ENCODE measurements at places on chromosomes 13 and 19. TPM values are rescaled to one million over a fixed set of nuclear protein-coding genes. Genes with fewer than 3 reads are reported as not detected.

Gene TSKS
- total RNA-seq = 2.4 TPM

Gene SF3A2
- total RNA-seq = 171 TPM

Gene CACNG7
- not detected for total RNA-seq

Gene HIPK4
- total RNA-seq = not detected

Gene ACP7
- total RNA-seq = not detected

Gene PGLYRP2
- 0.19 TPM for total RNA-seq

Gene COL4A2
- total RNA-seq = not detected

GRCh38 chr13:21246761-21247452 is 70.4 kb downstream of the MRPL57 start:
- no peak overlapping the region for H3K27ac ChIP-seq
- H3K36me3 ChIP-seq = no peaks in the 10 kb centered on the region

DNA sequence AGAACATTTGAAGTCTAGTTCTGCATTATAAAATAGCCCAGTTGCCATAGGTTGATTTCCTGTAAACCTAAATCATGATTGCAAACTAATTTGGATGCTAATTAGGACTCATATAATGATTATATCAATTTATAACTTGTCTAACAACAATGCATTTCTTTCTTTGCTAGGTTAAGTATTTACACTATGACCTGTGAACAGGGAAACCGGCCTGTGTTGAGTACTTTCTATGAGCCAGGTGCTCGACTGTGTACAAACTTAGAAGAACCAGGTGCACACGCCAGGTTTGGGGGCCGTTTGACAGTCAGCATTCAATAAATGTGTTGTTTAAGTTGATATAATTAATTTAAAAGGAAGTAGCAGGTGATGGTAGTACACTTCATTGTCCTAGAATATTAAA is 203.1 kb downstream of the TM9SF2 start:
- DNase-seq = no peak
- no peaks in the 10 kb centered on the region for H3K27me3 ChIP-seq
- H3K36me3 ChIP-seq = no peaks in the 10 kb centered on the region
- H3K4me1 ChIP-seq = peaks cover 1% of the 10 kb centered on the region
- no peak overlapping the region for H3K4me3 ChIP-seq

- H3K4me3 ChIP-seq = peak overlapping the region; percentile 96
- peaks cover 26% of the 10 kb centered on the region for H3K36me3 ChIP-seq
- H3K4me1 ChIP-seq = peaks cover 43% of the 10 kb centered on the region
- H3K27ac ChIP-seq = peak overlapping the region; percentile 98
- DNase-seq = no peak
These were observed 1.7 kb downstream of the UBE2M start for GRCh38 chr19:58556622-58557220.

DNA sequence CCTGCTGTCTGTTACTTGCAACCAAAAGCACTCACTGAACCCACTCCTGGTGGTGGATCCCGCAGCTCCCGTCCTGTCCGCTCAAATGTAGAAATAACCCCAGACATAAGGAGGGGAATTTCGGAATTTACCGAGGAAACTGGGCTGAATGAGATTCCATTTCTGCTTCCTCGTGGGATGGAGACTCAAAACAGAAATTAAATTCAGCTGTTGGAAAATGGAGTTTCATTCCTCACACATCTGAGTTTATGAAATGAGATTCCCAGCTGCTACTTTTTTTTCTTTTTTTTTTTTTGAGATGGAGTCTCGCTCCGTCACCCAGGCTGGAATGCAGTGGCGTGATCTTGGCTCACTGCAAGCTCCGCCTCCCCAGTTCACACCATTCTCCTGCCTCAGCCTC is 44.3 kb downstream of the COLGALT1 start:
- no peak overlapping the region for H3K27ac ChIP-seq
- DNase-seq = no peak
- no peaks in the 10 kb centered on the region for H3K36me3 ChIP-seq

DNA sequence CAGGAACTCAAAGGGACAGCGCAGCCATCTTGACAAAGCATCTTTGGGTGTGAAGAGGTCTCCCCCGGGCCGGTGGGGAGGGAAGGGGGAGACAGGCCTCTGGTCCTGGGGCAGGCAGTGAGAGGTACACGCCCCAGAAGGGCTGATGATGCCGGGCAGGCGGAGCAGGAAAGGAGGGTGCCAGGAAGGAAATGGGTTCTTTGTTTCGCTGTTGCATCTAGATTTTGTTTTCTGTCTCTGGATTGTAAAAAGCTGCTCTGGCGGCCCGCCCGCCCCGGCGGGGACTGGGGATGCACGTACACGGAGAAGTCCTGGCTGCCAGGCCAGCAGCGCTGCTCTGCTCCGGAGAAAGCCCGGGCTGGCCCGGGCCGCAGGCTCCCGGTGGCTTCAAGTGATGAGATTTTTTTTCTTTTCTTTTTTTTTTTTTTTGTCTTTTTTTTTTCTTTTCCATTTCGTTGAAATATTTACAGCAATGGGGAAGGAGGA is 13.2 kb upstream of the ASF1B start:
- peak overlapping the region; percentile 91 for H3K27ac ChIP-seq
- H3K27me3 ChIP-seq = no peaks in the 10 kb centered on the region
- DNase-seq = peak; percentile 69
- H3K4me1 ChIP-seq = peaks cover 25% of the 10 kb centered on the region

DNA sequence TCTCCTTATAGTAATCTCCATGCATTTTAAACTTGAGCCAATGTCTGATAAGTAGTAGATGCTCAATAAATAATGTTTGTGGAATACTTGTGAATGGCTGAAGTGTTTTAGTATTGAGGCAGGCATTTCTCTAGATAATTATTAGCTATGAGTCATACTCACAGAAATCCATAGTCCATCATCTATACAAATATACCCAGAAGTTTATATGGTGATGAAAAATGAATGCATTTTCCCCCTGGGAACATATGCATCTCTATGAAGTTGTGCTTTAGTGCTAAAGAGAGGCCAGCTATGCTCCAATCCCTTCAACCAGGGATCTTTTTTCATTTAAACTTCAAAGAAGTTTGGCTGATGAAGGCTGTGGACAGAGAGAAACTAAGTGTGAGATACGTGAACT is 17.2 kb downstream of the MBNL2 start:
- H3K36me3 ChIP-seq = peaks cover 5% of the 10 kb centered on the region
- no peaks in the 10 kb centered on the region for H3K27me3 ChIP-seq
- peaks cover 20% of the 10 kb centered on the region for H3K4me1 ChIP-seq
- no peak for DNase-seq

DNA sequence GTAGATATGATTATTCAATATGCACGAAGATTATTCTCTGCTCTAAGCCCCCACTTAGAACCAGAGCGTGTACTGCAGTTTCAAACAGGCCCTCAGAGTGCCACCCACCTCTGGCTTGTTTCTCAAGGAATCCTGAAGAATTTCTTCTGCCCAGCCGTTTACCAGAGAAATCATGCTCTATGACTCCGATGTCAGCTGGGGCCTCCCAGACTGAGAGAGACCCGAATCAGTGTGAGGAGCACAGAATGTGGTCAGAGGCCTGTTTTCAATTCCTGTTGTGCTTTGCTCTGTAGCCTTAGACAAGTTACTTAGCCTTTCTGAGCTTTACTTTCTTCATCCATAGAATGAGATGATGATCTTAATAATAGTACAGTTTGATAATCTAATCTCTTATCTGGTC is 5.5 kb downstream of the PNMA8C start:
- peaks cover 15% of the 10 kb centered on the region for H3K4me1 ChIP-seq
- DNase-seq = no peak
- H3K4me3 ChIP-seq = no peak overlapping the region
- H3K36me3 ChIP-seq = no peaks in the 10 kb centered on the region
- peaks cover 59% of the 10 kb centered on the region for H3K27me3 ChIP-seq
- H3K27ac ChIP-seq = no peak overlapping the region

DNA sequence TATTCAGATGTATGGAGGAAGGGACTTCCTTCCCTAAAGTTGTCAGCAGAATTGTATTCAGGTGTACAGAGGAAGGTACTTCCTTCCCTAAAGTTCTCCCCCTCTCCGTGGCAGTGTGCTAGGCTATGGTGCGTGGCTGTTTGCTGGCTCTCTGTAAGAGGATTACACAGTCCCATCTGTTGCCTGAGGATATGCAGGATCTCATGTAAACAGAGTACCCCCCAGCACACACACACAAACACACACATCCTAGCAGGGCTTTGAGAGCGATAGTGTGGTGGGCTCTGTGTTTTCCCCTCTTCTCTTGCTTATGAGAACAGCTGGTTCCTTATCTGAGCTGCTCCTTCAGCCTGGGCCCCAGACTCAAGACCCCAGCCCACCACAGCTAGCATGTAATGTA is 10.3 kb downstream of the NEK5 start:
- H3K4me3 ChIP-seq = no peak overlapping the region
- H3K4me1 ChIP-seq = no peaks in the 10 kb centered on the region
- no peak for DNase-seq
- H3K27me3 ChIP-seq = peaks cover 19% of the 10 kb centered on the region
- H3K36me3 ChIP-seq = no peaks in the 10 kb centered on the region

Data from activated naive CD8-positive, alpha-beta T cell treated with anti-CD3 and anti-CD28 coated beads, Interleukin-2, amount 10 ng/mL, durations not matched to agents 7 days and 5 days (primary cell).